Smooth muscle cell of bladder (primary cell): ENCODE measurements at places on chromosomes 11 and 22. TPM values are rescaled to one million over a fixed set of nuclear protein-coding genes. Genes with fewer than 3 reads are reported as not detected.

GP1BB gene
- 1.00 and 1.5 TPM in 2 replicates for total RNA-seq

C22orf42 gene
- not detected in 2 replicates for total RNA-seq

CREBZF gene
- 31.0 and 32.4 TPM in 2 replicates for total RNA-seq

MAPK8IP2 gene
- 0.28 TPM in 2 replicates for total RNA-seq

CACNA1I gene
- total RNA-seq: under 0.01 TPM in 2 replicates

PDGFD gene
- 33.5 and 49.4 TPM in 2 replicates for total RNA-seq

APOBEC3B gene
- 0.37 and 0.43 TPM in 2 replicates for total RNA-seq

SYCE3 gene
- total RNA-seq: 0.37 and 0.85 TPM in 2 replicates

MPPED2 gene
- total RNA-seq: not detected in 2 replicates

OR5B17 gene
- not detected in 2 replicates for total RNA-seq

TST gene
- 34.2 and 43.7 TPM in 2 replicates for total RNA-seq

TTC28 gene
- total RNA-seq: 20.2 and 24.0 TPM in 2 replicates

SLC25A18 gene
- under 0.01 and 0.09 TPM in 2 replicates for total RNA-seq

INS gene
- total RNA-seq: not detected in 2 replicates

PARVB gene
- 13.8 and 25.7 TPM in 2 replicates for total RNA-seq

CLCF1 gene
- 3.4 and 4.4 TPM in 2 replicates for total RNA-seq

INPP5J gene
- total RNA-seq: 0.09 and 0.14 TPM in 2 replicates

OR52N4 gene
- not detected in 2 replicates for total RNA-seq

VPREB1 gene
- not detected in 2 replicates for total RNA-seq

MUC2 gene
- not detected in 2 replicates for total RNA-seq

APOA5 gene
- not detected in 2 replicates for total RNA-seq

YPEL4 gene
- total RNA-seq: 1.4 and 1.6 TPM in 2 replicates

APOA1 gene
- 1.4 TPM in 1 of 2 replicates, not detected in the other for total RNA-seq
